ENCODE measurements at places on chromosomes 2 and 18.

- DNase-seq, result no peak
Observed at GRCh38 chr2:196601430-196602306, 37.8 kb upstream of the CCDC150 start.

DNA sequence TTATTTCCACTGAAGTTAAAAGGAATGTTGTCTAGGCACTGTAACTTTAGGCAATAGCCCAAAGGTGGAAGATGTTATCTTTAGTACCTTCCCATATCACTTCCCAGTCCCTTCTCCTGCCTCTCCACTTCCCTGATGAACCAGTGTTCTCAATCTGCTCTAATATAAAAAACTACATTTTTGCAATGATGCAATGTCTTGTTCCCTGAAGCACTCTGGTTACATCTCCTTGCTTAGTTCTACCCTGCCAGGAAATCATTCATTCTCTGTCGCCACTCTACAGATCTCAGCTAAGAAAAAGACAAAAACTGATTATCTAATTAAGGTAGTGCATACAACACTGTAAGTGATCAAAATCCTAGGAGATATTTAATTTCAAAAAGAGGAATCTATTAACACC lies 71.3 kb downstream of the BAZ2B start:
- no peak for DNase-seq

DNA sequence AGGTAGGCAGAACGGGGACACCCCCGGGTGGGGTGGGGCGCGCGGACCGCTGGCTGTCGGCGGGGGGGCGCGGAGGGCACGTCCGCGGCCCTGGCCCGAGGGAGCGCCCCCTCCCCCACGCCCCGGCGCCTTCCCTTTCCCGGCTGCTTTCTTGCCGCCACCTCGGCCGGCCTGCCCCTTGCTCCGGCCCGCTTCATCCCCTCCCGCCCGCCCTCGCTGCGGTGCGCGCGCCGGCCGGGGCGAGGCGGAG lies 443 bp downstream of the VAPA start:
- no peak for DNase-seq

- no peak for DNase-seq
Observed at GRCh38 chr2:134445116-134445515, 191.2 kb downstream of the MGAT5 start.

- DNase-seq, result no peak
Observed at GRCh38 chr2:188705191-188705590, 269.0 kb upstream of the COL3A1 start.

- DNase-seq, result no peak
Observed at GRCh38 chr2:241072151-241072550, 29.9 kb downstream of the MTERF4 start.

- no peak for DNase-seq
Observed at GRCh38 chr18:37586656-37587225, 21.1 kb upstream of the CELF4 start.

DNA sequence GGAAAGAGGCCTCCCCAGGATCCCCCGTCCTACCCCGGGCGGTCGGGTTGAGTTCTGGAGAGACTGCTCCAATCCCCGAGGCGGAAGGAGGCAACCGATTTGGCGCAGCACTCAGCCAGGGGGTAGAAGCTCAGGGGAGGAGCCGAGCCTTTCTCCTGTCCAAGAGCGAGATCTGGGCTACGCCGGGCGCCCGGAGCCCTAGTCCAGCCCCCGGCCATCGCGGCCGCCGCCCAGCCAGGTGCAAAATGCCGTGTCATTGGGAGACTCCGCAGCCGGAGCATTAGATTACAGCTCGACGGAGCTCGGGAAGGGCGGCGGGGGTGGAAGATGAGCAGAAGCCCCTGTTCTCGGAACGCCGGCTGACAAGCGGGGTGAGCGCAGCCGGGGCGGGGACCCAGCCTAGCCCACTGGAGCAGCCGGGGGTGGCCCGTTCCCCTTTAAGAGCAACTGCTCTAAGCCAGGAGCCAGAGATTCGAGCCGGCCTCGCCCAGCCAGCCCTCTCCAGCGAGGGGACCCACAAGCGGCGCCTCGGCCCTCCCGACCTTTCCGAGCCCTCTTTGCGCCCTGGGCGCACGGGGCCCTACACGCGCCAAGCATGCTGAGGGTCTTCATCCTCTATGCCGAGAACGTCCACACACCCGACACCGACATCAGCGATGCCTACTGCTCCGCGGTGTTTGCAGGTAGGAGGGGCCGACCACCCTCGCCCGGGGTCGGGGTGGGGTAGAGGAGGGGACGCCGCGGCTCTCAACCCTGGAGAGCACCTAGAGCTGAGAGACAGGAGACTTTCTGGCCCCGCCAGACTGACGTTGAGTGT lies at the start of gene DYSF:
TSS of gene DYSF (plus strand) at position 158 of the 817 bp plus-strand sequence.
- peak; percentile 4 for DNase-seq

GRCh38 chr18:51135364-51135763 lies 62.1 kb downstream of the MEX3C start:
- no peak for DNase-seq

GRCh38 chr2:1541040-1541439 lies 127.8 kb downstream of the TPO start:
- no peak for DNase-seq

DNA sequence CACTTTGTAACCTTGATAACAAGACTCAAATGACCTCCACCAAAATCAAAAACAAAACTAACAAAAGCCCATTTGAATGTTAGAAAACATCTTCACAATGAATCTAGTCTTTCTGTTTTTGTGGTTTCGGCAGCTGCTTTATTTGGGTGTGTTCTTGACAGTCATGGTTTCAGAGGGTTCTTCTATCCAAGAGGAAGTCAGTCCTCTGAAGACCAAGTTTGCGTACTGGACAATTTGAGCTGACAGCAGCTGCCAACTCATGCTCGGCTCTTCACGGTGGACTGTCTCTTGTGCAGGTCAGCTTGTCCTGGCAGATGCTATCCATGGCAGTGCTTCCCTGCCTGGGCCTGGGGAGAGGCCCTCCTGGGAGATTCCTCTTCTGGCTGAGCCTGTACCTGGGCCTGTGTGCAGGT lies 91.0 kb downstream of the TMEM17 start:
- no peak for DNase-seq

DNA sequence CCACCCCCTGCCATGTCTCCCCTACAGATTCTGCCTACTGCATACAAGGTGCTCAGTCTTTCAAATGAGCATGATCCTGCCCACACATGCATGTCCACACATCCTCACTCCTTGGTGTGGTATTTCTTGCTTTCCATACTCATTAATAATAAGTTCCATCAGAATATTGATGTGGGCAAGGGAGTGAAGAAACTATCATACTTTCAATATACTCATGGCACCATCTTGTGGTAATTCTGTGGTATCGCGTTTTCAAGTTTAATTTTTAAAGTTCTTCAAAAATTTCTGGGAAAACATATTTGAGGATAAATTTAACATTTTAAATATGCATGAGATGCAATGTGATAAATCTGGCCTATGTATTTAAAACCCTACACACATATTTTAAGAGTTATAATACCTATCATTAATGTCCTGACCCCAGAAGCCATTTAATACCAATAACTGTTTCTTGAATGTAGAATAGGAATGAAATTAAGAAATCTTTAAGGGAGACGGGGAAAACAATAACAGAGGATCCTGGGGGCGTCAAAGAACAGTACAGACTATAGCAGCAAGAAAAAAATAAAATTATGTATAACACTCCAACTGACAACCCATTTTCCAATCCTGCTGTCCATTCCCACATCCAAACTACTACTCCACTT lies 110.1 kb downstream of the ZNF385B start:
- DNase-seq, result no peak
